LNCaP clone FGC (cell line): ENCODE measurements at places on chromosomes 6 and 20.

GRCh38 chr6:75210885-75211739 lies 5.3 kb upstream of the COL12A1 start:
- DNase-seq = no peak

DNA sequence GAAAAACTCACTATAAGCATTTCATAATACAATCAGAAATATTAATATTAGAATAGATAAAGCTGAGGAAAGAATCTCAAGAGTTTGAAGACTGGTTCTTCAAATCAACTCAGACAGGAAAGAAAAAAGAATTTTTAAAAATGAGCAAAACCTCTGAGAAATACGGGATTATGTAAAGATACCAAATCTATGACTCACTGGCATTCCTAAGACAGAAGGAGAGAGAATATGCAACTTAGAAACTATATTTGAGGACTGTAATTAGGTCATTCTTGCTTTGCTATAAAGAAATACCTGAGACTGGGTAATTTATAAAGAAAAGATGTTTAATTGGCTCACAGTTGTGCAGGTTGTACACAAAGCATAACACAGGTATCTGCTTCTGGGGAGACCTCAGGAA lies 665.1 kb downstream of the RNF144B start:
- no peak for DNase-seq

DNA sequence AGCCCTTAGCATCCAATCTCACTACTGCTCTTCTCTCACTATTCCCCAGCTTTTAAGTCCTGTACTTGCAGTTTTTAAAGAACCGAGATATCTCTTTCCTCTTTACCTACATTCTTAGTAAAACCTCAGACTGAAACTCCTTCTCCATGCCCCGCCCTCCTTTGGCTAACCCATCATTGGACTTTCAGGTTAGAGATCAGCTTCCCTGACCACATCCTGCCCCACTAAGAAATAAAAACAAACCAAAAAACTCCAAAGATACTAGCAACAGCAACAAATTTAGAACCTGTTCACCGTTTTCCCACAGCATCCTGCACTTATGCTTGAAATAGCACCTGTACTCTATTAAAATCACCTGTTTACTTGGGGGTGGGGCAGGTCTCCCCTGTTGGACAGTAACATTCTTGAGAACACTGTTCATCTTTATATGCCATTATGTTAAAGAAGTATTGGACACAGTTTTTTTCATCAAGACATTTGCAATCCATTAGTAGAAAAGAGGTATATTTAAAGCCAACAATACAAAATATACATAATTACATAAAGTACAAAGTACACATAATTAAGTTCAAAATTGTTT lies 16.3 kb upstream of the SMAP1 start:
- no peak for DNase-seq

DNA sequence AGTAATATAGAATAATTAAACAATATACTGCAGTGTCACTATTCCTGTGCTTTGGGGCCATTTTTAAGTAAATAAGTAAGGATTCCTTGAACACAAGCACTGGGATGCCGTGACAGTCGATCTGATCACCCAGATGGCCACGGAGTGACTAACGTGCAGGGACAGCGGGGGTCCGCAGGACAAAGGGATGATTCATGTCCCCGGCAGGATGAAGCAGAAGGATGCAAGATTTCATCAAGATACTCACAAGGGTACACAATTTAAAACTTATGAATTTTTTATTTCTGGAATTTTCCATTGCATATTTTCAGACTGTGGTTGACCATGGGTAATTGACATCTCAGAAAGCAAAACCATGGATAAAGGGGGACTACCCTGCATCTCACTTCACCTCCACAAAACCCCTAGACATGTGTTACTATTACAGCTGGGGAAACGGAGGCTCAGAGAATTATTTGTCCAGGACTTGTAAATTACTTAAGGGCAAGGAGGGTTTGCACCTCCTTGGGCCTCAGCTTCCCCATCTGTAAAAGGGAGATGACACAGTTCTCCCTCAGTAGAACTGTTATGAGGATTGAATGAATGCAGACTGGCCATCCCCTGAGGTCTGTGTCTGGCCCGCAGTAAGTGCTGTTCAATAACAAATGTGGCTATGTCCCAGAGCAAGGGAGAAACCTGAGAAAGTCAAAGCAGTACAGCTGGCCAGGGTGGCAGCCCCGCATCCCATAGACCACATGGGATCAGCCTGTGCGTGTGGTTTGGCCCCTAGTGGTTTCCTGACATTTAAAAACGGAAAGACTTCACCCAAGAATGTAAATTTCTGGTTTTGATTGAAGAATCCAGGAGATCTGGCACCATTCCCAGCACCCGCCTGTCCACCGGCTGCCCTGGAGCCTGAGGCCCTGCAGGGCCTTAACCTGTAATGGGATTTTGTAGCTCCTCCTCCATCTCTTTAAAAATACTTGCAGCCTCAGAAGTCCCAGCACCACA lies 235.5 kb downstream of the BMP7 start:
- DNase-seq = no peak

GRCh38 chr6:145332011-145332410 lies 403.3 kb downstream of the EPM2A start:
- DNase-seq = no peak

DNA sequence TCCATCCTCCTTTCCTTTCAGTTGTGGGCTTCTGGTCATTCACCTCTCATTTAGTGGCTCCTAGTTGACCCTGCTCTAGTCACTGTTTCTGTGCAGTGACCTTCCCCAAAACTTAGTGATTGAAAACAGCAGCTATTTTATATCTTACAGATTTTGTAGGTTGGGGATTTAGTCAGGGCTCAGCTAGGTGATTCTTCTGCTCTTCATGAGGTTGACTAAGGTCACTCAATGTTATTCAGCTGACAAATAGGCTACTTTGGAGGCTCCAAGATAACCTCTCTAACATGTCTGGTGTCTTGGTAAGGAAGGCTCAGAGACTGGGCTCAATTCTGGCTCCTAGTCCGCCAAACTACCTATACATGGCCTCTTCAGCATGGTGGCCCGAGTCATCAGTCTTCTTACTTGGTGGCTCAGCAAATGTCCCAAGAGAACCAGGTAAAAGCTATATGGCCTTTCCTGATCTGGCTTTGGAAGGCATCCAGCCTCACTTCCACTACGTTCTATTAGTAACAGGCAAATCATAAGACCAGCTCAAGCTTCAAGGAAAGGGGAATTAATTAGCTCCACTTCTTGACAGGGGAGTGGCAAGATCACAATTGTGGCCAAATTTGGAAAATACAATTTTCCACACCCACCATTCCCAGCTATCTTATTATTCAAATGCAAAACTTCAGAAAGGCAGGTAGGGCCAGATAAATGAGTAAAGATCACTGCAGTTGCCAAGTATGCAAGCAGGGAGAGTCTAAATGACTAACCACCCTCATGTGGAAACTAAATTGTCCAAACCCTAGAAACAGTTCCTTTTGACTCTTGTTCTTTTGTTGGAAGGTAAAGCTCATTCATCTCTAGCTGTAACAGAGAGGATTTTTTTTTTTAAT lies 50.5 kb upstream of the LTV1 start:
- DNase-seq = no peak

DNA sequence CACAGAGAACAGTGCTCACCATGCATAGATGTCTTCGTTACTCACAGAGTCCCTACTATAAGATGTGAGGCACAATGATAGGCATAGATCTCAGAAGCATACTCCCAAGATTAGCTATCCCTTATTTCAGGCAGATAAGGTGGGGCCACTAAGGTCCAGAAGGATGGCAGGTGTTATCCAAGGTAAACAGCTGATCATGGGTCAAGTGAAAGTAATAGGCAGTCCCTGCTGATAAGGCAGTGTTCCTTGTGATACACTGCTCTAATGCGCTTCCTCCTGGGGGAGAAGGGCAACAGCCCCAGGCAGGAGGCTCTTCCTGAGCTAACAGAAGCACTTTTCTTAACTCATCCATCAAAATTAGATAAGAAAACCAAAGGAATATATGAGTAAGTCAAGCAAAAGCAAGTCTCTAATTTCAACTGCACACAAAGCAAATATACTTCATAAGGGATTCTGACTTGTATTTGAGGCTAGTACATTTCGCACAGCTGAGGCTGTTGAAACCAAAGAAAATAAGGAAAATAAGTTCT lies 42.2 kb downstream of the METTL24 start:
- DNase-seq = no peak

- DNase-seq = no peak
These were observed 332.5 kb downstream of the TFAP2A start for GRCh38 chr6:10082385-10082784.

- DNase-seq = no peak
These were observed 36.6 kb upstream of the VAPB start for GRCh38 chr20:58352468-58352867.

DNA sequence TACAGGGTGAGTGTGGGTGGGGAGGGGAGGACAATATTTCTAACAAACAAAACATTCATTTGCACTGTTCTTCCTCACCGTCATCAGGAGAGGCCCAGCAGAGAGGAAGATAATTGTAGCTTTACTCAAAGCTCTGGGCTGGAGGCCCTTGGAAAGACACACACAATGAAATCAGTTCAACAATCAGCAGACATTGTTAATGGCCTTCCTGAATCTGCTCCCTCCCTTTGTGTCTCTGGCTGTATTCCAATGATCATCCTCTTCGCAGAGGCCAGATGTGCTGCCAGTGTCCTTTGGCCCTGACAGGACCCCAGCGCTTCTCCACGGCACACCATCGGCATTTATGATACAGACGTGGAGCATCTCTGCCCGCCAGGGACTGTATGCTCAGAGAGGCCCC lies 44.6 kb upstream of the LRFN2 start:
- DNase-seq = no peak

DNA sequence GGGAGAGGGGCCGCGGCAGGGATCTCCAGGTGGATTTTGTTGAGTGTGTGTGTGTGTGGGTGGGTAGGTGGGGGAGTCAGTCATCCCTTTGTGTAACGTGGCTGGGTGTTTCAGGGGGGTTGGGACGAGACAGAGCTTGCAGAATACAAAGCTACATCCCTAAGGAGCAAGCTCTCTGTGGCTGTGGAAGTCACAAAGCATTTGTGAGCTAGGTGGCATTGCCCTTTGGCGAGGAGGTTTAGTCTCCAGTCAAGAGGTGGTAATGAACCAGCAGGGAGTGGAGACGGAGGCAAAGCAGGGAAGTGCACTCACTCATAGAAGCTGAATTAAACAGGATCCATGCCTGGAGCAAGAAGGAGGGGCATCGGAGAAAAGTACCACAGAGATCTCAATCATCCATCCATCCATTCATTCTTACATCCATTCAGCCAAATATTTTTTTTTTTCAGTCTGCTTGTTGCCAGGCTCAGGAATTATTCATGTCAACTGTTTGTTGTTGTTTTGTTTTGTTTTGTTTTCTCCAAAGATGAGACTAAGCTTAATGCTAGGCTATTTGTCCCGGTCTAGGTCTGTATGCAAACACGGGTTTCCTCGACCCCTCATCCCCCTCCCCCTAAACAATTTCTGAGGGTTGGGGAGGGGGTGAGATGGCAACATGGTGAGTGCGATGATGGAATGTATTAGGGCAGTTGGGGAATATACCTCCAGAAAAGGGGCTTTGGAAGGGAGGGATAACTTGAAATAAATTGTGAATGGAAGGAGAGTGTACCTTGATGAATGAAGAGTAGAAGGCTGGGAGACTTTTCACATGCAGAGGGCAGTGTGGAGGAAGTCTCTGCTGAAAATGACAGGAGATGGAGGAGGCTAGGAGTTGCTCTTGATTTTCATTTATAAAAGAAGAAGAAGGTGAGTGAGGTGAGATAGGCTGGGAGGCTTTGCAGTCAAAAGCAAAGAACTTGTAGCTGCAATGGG lies 1.0 kb downstream of the HCRTR2 start:
- no peak for DNase-seq

DNA sequence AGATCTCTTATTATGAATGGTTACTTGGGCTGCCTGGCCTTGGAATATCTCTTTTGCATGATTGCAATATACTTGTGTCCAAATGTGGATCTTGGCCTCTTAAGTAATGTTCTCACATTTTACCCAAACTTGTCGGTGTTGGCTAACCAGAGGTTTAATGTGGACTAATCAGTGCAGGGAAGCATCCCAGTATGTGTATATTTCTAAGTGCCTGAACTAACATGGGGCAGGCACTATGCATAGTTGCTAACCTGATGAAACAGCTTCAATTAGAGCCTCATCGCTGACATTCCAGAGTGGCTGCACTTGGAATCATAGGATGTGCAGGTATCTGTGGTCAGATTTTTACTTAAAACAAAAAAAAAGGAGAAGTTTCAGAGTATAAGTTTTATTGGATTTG lies 160.0 kb downstream of the PDE7B start:
- no peak for DNase-seq

DNA sequence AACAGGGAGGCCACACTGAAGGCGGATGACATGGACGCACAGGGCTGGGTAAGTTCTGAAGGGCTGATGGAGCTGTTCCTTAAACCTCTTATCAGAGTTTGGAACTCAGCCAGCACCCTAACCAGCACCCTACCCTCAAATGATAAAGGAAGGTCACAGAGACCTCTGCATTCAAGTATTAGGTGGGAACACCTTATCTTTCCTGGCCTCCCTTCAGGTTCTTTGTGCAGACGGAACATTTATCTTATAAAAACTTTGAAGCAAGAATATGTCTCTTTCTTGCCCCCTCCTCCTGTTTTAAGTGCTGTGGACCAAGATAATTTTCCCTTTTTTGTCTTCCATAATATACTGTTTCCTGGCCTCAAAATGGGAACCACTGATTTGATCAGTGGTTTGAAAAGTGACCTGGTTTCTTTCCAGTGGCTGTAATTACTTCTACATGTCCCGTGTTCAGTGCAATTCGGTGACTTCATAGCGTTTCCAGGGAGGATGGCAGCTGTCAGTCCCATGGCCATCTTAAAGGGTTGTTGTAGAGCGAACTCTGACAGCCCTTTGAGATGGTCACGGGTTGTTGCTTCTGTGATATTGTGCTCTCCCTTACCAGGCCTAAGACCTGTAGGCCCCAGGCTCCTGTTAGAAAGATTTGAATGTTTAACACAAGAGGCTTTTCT lies 213.2 kb upstream of the MYLIP start:
- no peak for DNase-seq

- DNase-seq = no peak
These were observed 2.4 kb downstream of the JAG1 start for GRCh38 chr20:10671221-10671918.

GRCh38 chr20:57207251-57207650 lies 59.2 kb downstream of the BMP7 start:
- DNase-seq = no peak

DNA sequence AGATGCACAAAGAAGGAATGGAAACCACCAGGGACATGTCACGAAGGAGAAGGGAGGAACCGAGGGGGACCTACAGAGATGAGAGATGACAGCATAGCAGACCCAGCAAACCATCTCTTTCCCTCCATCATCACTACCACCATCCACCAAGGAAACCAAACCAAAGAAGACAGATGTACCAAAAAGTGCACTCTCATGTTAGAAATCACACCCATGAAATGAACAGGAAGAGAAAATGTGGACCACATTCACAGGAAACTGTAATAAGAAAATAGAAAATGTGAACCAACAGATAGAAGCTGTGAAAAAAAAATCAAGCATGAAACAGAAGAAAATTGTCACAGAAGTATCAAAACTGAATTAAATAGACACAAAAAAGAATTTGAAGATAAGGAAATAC lies 672.7 kb downstream of the QKI start:
- no peak for DNase-seq

DNA sequence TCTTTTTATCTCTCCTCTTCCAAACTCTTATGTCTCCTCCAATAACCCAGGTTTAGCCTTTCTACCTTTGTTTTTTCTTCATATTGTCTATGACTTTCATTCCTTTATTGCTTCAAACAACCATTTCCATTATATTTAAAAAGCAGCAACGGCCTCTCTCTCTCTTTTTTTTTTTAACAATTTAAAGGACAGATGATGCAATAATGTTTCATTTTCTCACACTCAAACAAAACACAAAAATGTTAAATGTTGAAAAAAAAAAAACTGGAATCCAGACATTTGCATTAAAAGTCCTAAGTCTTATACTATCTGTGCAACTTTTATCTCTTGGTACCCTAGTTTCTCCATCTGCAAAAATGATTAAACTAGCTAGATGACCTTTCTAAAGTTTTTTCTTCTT lies 105.8 kb downstream of the LMBRD1 start:
- DNase-seq = no peak
